Activated T-cell treated with anti-CD3 and anti-CD28 coated beads, Interleukin-2, amount 50 U/mL, for 24 hours (primary cell): ENCODE measurements at places on chromosomes 16 and 17.

- DNase-seq: no peak
These were observed 325.3 kb downstream of the UTP18 start for GRCh38 chr17:51585514-51586104.

- no peak for DNase-seq
These were observed 57.1 kb upstream of the EMP2 start for GRCh38 chr16:10637337-10638037.

- DNase-seq: no peak
These were observed 3.5 kb downstream of the CORO6 start for GRCh38 chr17:29619251-29619650.

DNA sequence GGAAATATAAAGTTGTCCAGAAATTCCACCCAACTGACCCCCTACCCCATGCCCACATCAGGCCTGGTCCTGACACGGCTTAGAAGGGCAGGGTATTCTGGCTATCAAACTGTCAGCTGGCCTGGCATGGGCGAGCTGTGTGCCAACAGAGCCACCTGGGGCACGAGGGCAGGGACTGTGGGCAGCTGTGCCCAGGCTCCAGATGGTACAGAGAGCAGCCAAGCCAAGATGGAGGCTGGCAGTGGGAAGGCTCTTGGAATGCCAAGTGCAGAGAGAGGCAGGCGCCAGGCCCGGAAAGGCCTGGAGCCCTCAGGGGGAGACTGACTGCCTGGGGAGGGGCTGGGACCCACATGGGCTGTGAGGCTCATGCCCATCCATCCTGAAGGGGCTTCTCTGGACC lies 24.3 kb upstream of the PHF12 start:
- no peak for DNase-seq

- no peak for DNase-seq
These were observed 164.6 kb downstream of the CPPED1 start for GRCh38 chr16:12639044-12639443.

DNA sequence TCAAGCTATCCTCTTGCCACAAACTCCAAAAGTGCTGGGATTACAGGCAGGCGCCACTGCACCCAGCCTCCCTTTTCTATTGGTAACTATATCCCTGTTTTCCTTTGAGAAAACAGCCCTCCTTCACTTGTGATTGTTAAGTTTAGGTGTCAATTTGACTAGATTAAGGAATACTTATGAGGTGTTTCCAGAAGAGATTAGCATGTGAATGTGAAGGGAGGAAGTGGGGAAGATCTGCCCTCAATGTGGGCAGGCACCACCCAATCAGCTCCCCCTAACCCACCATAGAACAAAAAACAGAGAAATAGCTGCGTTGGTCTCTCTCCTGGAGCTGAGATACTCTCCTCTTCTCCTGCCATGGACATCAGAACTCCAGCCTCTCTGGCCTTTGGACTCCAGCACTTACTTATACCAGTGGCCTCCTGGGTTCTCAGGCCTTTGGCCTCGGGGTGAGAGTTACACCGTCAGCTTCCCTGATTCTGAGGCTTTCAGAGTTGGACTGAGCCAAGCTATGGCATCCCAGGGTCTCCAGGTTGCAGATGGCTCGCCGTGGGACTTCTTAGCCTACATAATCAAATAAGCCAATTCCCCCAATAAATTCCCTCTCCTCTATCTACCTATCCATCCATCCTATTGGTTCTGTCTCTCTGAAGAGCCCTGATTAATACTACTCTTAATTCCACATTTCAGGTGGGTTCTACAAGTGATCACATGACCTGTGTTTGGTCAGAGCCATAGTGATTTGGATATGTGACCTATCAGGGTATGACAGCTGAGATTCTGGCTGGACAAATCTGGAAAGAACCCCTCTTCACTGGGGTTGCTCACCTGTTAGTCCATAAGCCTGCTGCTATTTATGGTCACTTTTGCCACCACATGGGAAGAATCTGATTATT lies 12.0 kb upstream of the STAT3 start:
- no peak for DNase-seq

GRCh38 chr17:67773246-67773645 lies 52.1 kb upstream of the BPTF start:
- DNase-seq: no peak

DNA sequence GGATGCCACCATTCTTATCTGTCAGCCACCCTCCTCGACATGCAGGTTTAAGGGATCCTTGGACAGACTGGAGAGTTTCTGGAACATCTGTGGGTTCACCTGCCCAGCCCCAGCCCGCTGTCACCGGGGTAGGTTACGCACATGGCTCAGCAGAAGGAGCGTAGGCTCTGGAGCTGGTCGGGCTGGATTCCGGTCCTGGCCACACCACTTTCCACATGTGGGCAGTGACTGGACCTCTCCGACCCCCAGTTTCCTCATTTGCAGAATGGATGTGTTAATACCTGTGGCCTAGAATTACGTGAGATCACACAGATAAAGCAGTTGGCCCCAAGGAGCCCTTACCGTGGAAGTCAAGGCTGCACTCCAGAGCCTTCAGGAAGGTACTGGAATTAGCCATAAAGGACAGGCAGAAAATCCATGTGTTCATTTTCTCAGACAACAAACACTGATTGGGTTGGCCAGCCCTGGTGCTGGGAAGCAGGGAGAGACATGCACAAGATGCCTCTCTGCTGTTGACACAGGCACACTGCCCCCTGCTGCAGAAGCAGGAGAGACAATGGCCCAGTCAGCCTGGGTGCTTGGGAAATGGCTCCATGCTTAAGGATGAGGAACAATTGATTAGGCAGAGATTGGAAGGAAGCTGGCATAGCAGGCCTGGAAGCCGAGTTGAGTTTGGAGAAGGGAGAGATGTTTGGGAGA lies 58.8 kb downstream of the SF3B3 start:
- no peak for DNase-seq

DNA sequence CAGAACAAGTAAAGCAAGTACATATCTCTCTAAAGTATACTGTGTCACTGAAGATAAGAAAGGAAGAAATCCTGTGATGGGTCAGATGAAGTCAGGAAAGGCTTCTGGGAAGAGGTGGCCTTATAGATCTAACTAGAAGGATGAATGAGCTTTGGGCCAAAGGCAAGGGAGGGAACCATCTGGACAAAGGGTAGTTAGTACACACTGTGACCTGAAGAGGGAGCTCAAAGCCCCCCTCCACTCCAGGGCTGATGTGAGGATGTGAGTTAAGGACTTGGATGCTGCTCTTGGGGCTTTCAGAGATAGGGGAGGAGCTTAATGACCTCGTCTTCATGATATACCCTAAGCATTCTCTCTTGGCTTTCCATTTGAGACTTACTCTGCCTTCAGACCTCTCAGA lies 185.3 kb upstream of the CACNG3 start:
- DNase-seq: peak; percentile 40

DNA sequence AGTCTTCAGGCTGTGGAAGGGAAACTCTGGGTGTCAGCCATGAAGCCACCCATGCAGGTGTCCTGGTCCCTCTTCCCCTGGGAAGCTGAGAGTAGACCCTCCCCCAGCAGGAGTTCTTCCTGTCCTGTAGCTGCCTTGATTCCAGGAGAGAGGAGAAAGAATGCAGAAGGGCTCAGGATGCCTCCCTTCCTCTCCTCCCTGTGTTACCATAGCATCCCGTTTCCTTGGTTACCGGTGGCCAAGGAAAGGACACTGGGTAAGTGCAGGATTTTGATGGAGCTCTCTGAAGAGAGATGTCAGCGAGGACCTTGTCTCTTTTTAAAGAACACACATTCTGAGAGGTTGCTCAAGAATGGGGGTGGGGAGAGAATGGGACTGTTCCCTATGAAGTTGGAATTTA lies 304.1 kb upstream of the N4BP1 start:
- DNase-seq: no peak

- DNase-seq: no peak
These were observed 15.3 kb downstream of the NLK start for GRCh38 chr17:28057731-28058246.

GRCh38 chr17:78526231-78527025 lies 50.8 kb downstream of the DNAH17 start:
- DNase-seq: no peak

DNA sequence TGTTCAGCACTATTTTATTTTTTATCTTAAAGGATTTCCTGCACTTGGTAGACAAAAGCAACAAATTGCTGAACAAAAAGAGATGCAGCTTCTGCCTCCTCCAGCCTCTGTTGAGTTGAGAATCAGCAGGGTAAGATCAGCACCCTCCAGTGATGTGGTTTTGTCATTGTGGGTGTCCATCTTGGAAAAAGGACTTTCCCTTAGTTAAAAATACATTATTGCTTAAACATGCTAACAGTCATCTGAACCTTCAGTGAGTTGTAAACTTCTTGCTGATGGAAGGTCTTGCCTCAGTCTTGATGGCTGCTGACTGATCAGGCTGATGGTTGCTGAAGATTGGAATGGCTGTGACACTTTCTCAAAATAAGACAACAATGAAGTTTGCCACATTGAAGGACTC lies 101.2 kb downstream of the PHKB start:
- DNase-seq: no peak

- no peak for DNase-seq
These were observed 209.7 kb upstream of the CACNG3 start for GRCh38 chr16:24046442-24046841.

- DNase-seq: no peak
These were observed 57.4 kb downstream of the HS3ST3A1 start for GRCh38 chr17:13544292-13544691.
